Left forelimb (tissue), 1 donor: ENCODE measurements at places on chromosomes 3 and 15.

GRCh38 chr3:87855616-87856015 lies 203.2 kb downstream of the CGGBP1 start:
- no peak for DNase-seq

GRCh38 chr3:169686874-169687273 lies 23.4 kb upstream of the MECOM start:
- no peak for DNase-seq

- DNase-seq, result peak; percentile 87
Measured at GRCh38 chr15:99486371-99487336, 79.1 kb upstream of the MEF2A start.

DNA sequence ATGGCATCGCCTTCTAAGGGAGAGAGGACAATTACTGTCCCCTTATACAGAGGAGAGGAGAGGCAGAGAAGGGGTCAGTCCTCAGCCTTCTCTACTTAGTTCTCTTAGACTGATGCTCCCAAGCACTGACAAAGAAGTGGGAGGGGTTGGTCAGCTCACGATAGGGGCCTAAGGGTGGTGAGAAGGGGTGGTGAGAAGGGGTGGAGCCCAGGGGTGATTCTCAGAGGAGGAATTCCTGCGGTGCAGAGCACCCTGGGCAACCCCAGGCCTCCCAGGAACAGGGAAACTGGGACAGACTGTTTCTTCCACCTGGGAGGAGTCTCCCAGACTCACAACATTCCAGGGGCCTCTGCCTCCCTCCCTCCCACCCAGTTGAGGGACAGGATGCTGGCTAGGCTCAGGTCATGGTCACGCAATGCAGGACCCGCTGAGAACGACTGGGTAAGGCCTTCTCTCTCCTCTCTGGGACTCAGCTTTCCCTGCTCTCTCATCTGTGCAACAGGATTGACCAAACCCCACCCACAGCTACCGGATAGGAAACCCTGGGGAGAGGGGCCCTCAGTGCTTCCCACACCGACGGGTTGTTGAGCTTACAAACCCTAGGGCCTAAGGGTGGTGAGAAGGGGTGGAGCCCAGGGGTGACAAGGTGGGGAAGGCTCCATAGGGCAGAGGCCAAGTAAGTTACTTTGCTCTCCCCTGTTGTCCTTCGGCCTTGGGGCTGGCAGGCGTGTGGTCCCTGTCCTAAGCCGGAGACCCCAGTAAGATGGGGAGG lies 1.5 kb downstream of the TPRA1 start:
- DNase-seq, result no peak

DNA sequence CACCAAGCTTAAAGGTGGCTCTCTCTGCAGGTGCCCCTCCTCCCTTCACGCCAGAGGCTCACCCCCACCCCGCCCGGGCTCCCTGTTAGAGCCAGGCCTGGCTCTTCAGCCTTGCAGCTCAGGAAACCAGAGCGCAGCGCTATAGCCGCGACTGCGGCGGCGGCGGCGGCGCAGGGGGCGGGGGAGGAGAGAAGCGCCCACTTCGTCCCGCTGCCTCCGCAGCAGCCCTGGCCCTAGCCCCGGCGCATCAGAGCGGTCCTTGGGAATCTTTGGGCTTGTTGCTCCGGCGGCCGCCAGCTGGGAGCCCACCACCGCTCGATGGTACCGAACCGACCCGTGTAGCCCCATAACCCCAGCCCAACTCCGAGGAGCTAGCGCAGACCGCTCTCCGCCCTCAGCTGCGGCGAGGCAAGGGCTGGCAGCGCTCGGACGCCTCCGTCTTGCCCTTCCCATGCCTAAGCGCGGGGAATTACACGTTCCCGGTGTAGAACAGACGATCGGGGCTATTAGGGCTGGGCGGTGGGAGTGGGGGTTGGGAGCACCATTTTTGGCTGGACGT lies 1.2 kb downstream of the RASGRF1 start:
- peak; percentile 53 for DNase-seq

GRCh38 chr3:86801921-86802320 lies 189.0 kb downstream of the VGLL3 start:
- DNase-seq, result no peak

- no peak for DNase-seq
Measured at GRCh38 chr3:164250923-164251322, 827.4 kb downstream of the SI start.

GRCh38 chr3:146747051-146747450 lies 141.9 kb upstream of the PLSCR5 start:
- DNase-seq, result no peak

DNA sequence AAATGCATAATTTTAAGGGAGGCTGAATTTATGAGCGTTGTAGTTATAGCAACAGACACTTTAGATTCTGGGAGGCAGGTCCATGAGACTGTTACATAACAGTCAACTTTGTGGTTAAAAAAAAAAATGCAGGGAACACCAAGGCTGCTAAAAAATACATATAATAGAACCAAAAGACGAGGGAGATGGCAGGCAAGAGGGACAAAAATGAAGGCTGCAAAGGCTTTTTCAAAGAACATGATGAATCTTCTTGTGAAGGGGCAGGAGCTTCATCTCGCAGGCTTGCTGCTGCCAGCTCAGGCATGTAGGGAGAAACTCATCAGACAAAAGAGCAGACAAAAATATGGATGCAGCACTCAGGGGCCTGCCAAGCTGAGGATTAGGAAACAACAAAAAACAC lies 243.9 kb downstream of the SHQ1 start:
- no peak for DNase-seq

DNA sequence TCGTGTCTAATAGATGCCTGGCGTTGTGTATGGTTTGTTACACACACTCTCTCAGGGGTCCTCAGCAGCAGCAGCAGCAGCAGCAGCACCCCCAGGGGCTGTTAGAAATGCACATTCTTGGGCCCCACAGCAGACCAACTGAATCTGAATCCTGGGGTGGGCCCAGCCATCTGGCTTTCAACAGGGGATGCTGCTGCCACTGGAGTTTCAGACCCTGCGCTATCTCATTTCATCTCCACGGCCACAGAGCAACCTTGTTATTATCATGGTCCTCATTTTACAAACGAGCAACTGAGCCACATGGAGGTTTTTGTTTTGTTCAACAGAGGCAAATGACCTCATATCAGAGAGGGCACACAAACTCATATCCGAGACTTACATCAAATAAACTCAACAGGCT lies 47.7 kb downstream of the MGLL start:
- no peak for DNase-seq

GRCh38 chr3:159831466-159831865 lies 157.2 kb upstream of the IL12A start:
- no peak for DNase-seq

DNA sequence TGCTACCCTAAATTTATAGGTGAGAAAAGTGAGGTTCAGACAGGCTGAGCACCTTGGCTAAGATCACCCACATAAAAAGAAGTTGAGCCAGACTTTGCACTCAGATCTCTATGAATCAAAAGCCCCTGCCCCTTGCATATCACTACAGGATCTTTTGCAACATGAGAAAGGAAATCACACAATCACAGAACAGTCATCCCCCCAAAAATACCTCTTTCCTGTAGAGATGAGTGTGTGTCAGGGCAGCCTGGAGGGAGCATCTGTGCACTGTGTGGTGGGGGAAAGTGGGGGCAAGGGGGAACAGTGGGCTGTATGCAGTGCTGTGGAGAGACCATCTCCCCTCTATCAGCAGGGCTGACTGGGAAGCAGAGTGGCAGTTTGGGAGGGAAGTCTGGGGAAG lies 46.6 kb downstream of the EPHB3 start:
- DNase-seq, result no peak

DNA sequence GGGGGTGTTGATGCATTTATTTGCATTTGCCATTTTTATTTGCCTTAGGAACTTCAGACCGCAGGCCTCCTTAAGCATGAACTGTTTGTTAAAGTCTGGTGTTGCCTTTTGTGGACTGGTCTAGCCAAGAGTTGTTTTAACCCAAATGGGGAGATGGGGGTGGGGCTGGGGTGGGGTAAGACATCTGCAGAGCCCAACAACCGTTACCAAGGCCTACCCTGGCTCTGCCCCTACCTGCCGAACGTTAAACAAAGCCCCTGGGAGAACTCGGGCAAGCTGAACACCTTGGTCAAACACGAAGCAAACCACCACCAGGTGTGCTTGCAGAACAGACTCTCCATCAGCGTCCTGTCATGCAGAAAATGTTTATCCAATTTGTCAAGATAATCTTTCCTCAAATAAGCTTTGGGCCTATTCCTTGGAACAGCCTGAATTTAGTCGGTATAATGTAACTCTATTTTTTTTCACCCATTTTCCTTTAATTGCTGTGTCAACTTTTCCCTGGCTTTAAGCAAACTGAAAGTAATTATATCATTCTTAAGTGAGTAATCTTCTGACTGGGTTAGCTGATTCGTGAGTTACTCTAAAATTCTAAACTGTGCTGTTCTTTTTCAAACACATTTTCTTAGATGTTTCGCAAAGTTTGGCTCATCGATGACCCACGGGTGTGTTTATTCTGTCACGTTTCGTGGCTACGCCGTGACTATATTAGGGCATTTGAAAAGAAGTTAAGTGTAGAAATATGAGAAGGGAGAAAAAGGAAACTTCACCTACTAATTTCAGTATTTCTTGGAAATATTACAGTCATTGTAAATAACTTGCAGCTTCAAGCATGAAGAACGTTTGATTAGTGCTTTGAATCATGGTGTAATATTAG lies 127.6 kb downstream of the SOX2 start:
- no peak for DNase-seq

- DNase-seq, result no peak
Measured at GRCh38 chr15:68787609-68788263, 33.0 kb downstream of the ANP32A start.

DNA sequence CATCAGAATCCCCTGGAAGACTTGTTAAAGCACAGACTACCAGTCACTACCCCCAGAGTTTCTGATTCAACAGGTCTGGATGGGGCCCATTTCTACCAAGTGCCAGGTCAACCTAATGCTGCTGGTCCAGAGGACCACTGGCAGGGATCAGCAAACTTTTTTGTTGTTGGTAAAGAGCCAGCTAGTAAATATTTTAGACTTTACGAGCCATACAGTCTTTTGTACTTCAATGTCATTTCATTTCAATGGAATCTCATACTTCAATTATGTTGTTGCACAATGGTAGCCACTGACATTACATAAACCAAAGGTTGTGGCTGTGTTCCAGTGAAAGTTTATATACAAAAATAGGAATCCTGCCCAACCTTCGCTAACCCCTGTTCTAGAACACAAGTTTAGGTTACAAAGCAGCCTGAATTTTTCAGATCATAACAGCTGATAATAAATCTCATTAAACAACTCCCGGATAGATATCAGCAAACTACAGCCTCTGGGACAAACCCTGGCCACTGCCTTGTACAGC lies 28.7 kb downstream of the ULK4 start:
- DNase-seq, result no peak

DNA sequence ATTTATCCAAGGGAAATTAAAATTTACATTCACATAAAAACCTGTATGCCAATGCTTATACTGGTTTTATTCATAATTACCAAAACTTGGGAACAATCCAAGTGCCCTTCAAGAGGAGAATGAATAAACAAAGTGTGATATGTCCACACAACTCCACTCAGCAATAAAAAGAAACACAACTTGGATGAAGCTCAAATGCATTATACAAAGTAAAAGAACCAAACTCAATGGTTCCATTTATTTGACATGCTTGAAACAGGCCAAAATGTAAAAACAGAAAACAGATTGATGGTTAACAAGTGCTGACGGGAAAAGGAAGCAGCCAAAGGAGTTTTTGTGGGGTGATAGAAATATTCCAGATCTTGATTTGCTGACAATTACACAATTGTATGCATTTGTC lies 23.5 kb downstream of the OCA2 start:
- no peak for DNase-seq

GRCh38 chr3:141557961-141558706 lies 71.3 kb downstream of the RASA2 start:
- no peak for DNase-seq

- no peak for DNase-seq
Measured at GRCh38 chr3:41430391-41430790, 231.1 kb downstream of the CTNNB1 start.

DNA sequence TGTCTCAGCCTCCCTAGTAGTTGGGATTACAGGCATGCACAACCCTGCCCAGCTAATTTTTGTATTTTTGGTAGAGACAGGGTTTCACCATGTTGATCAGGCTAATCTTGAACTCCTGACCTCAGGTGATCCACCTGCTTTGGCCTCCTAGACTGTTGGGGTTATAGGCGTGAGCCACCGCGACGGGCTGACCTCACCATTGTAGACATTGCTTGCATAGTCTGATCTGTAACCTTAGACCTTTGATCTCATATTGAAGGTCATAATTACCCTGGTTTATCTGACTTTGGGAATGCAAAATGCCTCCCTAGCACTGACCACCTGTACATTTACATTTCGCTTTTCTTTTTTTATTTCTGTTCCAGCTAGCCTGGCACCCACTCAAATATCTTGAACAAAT lies 31.2 kb downstream of the ADGRG7 start:
- no peak for DNase-seq

GRCh38 chr3:161576311-161576710 lies 79.7 kb downstream of the OTOL1 start:
- DNase-seq, result no peak

- DNase-seq, result no peak
Measured at GRCh38 chr3:184037816-184038215, 6.3 kb downstream of the HTR3D start.

DNA sequence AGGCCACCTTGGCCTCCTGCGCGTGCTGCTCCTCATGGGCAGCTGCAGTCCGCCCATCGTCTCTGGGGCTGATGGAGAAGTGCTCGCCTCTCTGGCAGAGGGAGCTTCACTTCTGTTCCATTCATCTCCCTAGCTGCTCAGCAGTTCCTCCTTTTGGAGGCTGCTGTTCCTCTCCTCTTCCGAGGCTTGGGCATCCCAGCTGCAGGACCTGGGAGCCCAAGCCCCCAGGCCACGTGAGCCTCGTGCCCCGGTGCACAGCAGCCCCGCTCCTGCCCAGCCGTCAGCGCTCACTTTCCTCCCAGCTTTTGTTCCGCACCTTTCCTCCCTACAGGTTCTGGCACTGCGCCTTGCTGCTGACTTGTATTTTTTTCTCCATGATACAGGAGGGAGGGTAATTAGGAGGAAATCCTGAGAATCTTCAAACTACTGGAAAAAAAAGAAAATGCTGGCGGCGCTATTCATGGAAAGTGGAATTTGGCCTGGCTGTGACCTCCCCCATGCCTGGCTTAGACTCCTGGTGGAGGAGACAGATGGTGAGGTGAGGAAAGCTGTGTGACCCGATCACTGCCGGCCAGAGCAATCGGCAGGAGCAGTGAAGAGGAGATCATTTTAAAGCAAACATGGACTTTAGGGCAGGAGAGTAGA lies 210.1 kb downstream of the CHST2 start:
- DNase-seq, result peak; percentile 74

- DNase-seq, result no peak
Measured at GRCh38 chr15:83871808-83872559, 218.1 kb downstream of the ADAMTSL3 start.

GRCh38 chr3:111858642-111859041 lies 423 bp upstream of the PHLDB2 start:
- no peak for DNase-seq

GRCh38 chr3:115019900-115020299 lies 127.2 kb downstream of the ZBTB20 start:
- no peak for DNase-seq

DNA sequence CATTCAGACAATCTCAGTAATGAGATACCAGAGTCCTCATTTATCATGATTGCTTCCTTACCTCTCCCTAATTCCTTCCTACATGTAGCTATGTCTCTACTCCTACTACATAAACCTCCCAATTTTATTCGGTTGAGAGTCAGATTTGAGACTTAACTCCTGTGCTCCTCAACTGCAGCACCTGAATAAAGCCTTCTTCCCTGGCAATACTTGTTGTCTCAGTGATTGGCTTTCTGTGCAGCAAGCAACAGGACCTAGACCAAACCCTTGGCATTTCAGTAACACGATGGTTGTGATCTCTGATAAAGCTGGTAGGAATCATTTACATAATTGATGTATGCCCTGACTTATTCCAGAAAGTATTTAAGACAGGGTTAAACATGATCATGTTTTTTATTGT lies 106.7 kb upstream of the NANOGP8 start:
- DNase-seq, result no peak
